Fibroblast of the aortic adventitia (primary cell): ENCODE measurements at places on chromosomes 12 and 14.

GRCh38 chr14:81323093-81323492 lies 77.0 kb downstream of the STON2 start:
- DNase-seq = no peak

- no peak for DNase-seq
Measured at GRCh38 chr14:94139006-94139405, 9.6 kb upstream of the IFI27L2 start.

- no peak for DNase-seq
Measured at GRCh38 chr12:48413388-48413787, 59.0 kb upstream of the ANP32D start.

GRCh38 chr12:8946733-8947132 lies 2.7 kb downstream of the M6PR start:
- no peak for DNase-seq

GRCh38 chr14:62247266-62247665 lies 485.0 kb downstream of the SNAPC1 start:
- DNase-seq = no peak

DNA sequence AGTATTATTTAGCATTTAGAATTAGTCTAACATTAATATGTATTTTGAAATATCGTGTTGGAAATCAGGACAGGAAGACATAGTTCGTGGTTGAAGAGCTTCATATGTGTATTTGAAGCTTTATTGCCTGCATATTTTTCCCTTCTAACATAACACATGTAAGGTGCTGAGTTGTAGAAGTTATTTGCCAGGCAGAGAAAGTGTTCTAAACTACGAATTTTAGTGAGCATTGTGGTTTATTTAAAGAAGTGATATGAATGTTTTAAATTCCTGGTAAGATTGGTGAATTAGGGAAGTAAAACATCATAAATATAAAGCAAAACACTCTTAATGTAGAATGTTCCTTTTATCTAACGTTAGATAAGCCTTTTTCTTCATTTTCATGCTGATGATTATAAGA lies 2.5 kb downstream of the RASSF3 start:
- no peak for DNase-seq

DNA sequence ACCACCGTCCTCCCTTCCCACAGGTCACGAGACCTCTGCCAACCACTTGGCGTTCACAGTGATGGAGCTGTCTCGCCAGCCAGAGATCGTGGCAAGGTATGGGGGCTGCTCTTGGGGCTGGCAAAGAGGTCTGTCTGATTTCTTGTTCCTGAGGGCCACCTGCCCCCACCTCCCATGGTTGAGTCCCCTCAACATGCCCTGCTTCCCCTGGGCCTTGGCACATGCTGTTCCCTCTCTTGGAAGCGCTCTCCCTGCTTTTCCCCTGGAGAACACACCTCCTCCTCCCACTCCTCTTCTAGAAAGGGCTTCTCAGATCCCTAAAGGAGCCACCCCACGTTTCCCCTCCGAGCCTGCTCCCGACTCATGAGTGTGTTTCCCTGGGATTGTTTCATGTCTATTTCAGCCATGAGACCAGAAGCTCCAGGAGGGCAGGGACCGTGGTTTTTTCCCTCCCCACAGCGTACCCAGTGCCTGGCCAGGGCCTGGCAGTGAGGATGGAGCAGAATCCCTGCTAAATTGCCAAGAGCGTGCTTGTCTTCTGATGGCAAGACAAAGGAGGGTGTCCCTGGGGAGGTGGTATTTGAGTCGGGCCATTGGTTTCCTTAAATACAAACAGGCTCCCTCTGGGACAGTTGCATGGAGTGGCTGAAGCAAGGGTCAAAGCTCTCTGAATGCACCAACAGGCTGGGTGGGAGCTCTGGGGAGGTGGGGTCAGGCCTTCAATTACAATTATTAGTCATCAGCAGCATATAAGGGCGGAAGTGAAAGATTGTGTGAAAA lies 34.1 kb downstream of the CYP46A1 start:
- no peak for DNase-seq

GRCh38 chr12:79883216-79883615 lies 51.7 kb downstream of the PPP1R12A start:
- no peak for DNase-seq

DNA sequence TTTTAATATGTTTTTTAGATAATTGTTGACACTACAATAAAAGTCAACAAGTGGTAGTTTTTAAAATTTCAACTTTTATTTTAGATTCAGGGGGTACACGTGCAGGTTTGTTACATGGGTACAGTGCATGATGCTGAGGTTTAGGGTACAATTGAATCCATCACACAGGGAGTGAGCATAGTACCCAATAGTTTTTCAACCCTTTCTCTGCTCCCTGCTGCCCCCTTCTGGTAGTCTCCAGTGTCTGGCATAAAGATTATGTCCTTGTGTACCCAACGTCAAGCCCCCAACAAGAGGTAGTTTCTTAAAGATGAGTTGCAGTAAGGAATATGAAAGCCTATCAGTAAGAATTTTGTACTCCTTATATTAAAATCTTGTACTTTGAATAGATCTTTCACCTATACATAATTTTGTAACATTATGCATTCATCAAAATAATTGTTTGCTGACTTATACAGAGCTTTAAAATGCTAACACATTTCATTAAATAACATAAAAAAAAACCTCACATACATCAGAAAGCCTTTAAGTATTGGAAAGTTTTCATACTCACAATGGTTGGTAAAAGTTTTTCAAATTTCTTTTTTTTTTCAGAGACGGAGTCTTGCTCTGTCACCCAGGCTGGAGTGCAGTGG lies 5.4 kb upstream of the RALGAPA1 start:
- DNase-seq = peak; percentile 60

DNA sequence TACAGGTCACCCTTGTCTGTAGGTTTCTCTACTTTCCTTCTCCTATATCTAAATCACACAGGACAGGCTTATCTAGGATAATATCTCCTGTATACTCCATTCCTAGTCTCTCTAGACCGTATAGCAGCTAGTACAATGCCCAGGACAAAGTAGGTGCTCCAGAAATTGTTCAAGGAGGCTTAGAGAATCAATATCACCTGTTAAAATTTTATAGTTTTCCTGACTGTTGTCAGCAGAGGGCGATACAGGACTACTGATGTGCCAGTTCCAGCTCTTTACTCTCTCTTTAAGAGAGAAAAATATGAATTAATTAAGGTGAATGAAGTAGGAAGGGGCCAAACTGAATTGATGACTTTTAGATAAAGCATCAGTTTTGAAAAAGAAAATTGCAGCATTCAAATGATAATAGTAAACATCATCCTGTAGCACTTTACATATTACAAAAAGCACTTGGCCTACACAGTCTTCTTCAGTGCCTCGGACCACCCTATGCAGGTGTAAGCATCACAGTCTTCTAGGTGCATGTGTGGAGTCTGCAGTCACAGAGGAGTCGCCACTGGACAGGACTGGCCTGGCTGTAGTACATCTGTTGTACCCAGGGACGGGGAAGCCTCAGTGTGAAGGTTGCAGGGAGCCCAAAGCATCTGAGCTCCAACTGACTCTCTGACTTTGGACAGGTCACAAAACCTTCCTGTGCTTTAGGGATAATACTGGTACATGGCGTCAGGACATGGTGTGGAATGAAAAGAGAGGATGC lies 61.9 kb upstream of the MAX start:
- peak; percentile 77 for DNase-seq

GRCh38 chr14:64719601-64720000 lies 15.4 kb downstream of the PLEKHG3 start:
- DNase-seq = no peak

GRCh38 chr14:102057480-102058114 lies 29.2 kb downstream of the HSP90AA1 start:
- no peak for DNase-seq

- no peak for DNase-seq
Measured at GRCh38 chr14:95256002-95256775, 63.5 kb downstream of the CLMN start.

DNA sequence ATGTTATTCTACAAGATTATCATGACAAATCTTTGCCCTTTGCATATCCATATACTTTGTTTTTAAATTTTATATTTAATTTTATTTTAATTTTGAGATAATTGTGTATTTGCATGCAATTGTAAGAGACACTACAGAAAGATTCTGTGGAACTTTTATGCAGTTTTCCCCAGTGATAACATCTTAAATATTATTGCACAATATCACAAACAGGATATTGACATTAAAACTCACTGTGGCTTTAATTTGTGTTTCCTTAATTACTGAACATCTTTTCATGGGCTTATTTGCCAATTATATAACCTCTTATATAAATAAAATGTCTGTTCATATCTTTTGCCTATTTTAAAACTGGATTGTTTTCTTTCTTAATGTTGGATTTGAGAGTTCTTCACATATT lies 95.6 kb downstream of the ASCL1 start:
- no peak for DNase-seq

- no peak for DNase-seq
Measured at GRCh38 chr12:108679106-108679681, 45.5 kb upstream of the SELPLG start.

GRCh38 chr12:66352197-66352596 lies 49.9 kb downstream of the HELB start:
- DNase-seq = peak; percentile 16

DNA sequence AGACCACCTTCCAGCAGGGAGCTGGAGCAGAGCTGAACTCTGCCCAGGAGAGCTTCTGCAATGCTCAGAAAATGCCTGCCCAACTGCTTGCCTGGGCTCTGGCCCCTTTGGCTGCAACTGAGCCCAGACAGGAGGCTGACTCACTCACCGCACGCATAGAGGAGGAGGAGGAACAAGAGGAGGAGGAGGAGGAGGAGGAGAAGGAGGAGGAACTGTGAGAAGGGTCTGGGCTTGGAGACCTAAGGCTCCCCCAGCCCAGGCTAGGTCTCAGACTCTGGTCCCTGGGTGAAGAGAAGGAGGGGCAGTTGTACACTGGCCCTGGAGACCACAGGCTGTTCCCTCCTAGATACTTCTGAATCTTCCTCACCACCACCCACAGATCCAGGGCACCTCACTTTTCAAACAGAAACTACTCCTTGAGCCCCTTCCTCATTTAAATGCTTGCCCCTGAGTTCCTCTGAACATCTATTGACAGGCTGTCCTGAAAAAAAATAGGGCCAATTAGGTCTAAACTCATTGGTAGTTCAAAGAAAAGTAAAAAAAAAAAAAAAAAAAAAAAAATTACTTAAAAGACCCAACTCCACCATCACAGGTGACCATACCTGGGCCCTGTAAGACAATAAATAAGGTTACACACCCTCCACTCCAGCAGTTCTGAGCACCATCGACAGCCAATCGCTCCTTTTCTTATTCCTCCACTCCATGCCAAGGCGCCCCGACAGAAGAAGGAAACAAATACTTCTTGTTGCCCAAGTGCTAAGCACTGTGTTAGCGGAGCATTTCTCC lies 674 bp downstream of the VDR start:
- DNase-seq = peak; percentile 85

DNA sequence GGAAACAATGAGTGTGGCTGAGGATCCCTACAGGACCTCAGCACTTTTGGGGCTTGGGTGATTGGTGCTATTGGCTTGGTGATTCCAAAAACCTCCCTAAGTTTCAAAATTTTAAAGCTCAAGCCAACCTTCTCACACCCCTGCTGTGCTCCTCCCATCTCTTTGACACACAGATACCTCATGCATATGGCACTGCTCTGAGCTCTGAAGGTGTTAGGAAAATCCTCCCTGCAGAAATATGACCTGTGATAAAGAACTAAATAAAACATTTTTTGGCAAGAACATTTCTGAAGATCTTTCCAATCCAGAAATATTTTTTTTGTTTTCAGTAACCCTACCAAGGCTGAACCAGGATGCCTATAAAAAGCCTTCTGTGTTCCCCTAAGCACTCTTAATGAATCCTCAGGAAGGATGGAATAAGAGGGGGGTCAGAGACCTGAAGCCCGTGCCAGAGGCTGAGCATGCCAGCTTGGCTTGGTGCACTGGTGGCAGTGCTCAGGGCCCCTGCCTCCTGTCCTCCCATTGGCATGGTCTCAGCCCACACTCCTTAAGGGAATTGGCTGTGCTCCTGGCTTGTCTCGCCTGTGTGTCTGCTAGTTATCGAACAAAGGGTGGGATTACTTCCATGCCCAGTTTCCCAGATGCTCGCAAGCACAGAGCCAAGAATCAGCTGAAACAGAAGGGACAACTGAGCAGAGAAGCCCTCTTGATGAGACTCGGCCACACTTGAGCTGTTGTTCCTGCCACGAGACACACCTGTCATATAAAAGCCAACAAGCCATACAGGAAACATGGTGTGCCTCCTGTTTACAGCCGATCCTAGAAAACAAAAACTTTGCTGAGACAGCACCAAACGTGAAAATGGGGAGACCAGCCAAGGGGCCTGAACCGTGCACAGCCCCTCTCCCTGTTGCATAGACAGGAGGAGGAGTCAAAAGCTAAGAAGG lies 132.7 kb upstream of the EEA1 start:
- peak; percentile 41 for DNase-seq

DNA sequence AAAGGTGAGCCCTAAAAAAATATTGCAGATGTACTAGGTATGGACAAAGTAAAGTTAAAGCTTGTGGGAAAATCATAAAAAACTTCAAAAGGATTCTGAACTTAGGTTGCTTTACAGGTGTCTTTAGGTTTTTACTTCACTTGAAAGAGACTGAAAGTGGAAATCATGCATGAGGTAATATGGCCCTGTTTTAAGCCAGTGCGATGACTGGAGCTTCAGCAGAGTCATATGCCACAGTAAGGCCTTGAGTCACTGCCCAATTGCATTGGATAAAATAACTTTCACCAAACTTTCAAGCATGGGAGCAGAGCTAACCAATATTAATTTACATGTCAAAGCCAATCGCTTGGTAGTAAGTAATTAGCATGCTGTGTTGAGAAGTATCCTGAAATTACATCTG lies 63.9 kb upstream of the TMEM260 start:
- no peak for DNase-seq

DNA sequence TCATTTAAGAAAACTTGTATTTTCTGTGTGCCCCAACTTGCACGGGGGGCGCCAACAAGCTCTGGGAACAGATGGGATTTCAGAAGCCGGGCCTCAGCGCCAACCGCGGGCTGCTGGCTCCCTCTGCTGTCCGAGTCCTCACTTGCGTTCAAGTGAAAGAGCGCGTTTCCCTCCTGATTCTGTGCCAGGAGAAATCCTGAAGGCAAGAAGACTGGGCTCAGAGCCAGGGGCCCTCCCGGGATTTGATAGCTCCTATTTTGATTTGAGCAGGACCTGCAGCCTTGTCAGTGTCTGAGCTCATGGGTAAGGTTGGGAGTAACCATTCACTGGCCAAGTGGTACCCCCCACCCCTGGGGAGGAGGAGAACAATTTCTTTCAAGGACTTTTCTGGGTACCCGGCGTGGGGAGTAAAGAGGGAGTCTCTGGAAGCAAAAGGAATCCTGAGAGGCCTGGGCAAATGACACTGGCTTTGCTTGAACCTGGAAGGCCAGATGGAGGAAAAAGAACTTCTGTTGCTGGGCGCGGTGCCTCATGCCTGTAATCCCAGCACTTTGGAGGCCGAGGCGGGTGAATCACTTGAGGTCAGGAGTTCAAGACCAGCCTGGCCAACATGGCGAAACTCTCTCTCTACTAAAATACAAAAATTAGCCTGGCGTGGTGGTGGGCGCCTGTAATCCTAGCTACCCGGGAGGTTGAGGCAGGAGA lies 179.0 kb upstream of the RGS6 start:
- peak; percentile 95 for DNase-seq

GRCh38 chr14:98752660-98753059 lies 519.3 kb downstream of the BCL11B start:
- no peak for DNase-seq

- DNase-seq = no peak
Measured at GRCh38 chr14:50829489-50830043, 1.4 kb downstream of the NIN start.
